ENCODE measurements at places on chromosomes 6 and 20. TPM values are rescaled to one million over a fixed set of nuclear protein-coding genes. Genes with fewer than 3 reads are reported as not detected.

The OSBPL2 gene
- total RNA-seq, result 39.9 TPM

The ADGRF5 gene
- total RNA-seq, result under 0.01 TPM

The PRSS35 gene
- total RNA-seq, result 18.7 TPM

The ZKSCAN3 gene
- 6.2 TPM for total RNA-seq

The COL9A1 gene
- not detected for total RNA-seq

The FAM184A gene
- total RNA-seq, result 0.18 TPM

The TRIM40 gene
- not detected for total RNA-seq

The TAAR8 gene
- not detected for total RNA-seq

The GTPBP2 gene
- total RNA-seq, result 71.3 TPM

The KCNK17 gene
- total RNA-seq, result not detected

The HAO1 gene
- not detected for total RNA-seq

All from smooth muscle cell of the umbilical artery (primary cell).